Activated CD4-positive, CD25-positive, alpha-beta regulatory T cell treated with anti-CD3 and anti-CD28 coated beads, Interleukin-2, amount 50 U/mL, for 16 hours (primary cell): ENCODE measurements at places on chromosomes 1 and 21.
A peak's percentile ranks its signal among the peaks of the same experiment; 100 is the strongest.

GRCh38 chr21:35265170-35265877 is 216.2 kb upstream of the RUNX1 start:
- DNase-seq, result no peak

GRCh38 chr1:237396426-237396825 is 354.4 kb downstream of the RYR2 start:
- DNase-seq, result no peak

DNA sequence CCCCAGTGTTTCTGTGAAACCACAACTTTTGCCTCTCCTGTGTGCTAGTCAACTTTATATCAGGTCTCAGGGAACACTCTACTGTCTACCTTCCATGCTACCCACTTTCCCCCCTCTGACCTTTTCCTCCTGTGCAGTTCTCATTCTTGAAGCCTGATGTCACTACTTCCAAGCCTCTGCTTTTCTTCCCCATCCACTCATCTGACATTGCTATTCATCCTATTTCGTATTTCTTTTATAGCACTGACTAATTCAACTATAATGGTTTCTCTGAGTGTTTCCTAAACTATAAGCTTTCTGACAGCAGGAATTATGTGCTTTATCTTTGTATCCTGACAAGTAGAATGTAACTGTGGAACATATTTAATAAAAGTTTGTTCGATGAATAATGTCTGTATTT is 18.2 kb upstream of the DPH5 start:
- no peak for DNase-seq

DNA sequence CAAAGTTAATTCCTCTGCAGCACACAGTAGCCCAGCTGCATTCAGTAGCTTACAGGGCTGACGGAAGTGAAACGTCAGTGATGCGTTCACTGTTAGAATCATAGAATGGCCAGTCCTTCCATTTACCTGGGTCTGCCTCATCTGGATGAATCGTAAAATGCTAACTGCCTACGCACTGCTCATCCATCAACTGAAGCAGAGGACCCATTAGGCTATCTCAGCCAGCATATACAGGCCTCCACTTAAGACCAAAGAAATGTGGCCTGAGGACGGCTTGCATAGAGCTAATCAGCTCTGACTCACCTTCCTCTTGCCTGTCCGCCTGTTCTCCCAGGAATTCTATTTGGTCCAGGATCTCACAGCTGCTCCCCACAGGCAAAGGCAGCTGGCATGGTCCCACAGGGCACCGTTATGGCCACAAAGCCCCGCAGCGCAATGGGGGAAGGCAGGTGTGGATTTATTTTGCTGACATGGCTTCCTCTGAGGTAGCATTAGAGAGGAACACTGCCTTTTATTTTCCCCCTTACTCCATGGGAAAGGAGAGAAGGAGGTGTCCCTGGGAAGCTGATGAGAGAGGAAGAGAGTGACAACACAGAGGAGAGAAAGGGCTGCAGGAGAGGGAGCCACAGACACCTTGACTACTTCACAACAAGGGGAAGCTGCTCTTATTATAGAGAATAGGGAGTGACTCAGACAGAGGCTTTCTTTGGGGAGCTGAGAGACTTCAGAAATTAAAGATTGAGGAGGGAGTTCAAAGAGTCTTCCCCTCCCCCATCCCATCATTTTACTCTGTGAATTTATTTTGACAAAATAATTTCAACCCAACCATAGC is 177.6 kb downstream of the HHIPL2 start:
- no peak for DNase-seq

GRCh38 chr1:29626066-29626465 is 389.7 kb downstream of the PTPRU start:
- DNase-seq, result no peak

DNA sequence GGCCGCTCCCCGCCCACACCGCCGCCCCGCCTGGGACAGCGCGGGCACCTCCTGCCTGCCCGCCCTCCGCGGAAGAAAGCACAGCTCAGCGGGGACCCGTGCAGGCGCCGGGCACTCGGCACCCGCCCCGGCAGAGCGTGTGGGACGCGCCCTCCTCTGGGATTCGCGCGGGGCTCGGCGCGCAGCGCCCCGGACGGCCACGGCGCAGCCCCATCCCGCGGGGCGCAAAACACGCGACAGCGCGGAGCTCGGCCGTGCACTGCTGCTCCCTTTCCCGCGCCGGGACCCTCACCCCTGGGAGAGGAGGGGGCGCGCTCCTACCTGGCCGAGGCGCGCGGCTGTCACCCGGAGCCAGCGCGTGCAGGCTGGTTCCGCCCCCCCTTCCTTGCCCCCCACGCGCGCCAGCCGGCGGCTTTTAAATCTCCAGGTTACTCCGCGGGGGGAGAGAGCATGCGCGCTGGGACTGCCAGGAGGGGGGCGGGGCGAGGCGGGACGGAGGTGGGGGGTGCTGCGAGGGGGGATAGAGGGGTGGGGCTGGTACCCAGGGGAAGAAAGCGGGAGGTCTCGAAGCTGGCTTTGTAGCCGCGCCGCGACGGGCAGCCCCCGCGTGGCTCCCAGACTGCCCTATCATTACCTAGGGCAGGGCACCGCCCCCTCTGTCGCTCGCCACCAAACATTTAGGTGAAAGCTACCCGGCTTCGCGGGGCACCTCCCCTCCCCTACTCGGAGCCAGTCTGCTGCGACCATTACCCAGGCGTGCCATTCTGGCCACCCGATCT is at the start of gene SLC45A3:
TSS of gene SLC45A3 (minus strand) at position 437 of the 779 bp plus-strand sequence. CDS start 15,853 bp downstream, outside the sequence.
- DNase-seq, result no peak

- DNase-seq, result no peak
Measured at GRCh38 chr1:2526824-2527555, 594 bp upstream of the PANK4 start.

DNA sequence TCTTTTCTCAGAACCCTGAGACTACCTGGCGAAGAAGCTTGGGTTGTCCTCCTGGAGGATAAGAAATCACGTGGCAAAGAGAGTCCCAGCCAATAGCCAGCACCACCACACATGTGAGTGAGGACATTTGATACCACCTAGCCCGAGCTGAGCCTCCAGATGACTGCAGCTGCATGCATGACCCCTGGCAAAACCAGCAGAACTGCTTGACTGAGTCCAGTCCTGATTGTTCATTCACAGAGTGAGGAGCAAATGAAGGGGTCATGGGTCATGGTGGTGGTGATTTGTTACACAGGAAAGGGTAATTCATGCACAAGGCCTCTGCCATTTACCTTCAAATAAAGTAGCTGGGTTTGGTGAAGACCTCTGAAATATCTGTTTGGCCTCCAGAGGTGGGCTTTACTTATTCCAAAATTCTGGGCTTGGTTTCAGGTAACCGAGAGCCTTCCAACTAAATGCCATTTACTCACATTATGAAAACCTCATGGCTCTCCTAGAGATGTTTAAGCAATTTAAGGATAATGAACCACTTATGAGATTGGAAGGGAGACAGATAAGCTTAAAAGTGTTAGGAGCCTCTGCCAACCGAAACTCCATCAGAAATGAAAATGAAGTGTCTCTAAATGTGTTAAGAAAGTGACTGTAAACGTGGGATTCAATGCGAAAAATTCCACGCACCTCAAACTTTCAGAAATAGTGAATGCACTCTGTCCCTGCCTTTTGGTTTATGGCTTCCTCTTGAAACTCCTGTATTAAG is 163.3 kb downstream of the SLC35F3 start:
- DNase-seq, result no peak

DNA sequence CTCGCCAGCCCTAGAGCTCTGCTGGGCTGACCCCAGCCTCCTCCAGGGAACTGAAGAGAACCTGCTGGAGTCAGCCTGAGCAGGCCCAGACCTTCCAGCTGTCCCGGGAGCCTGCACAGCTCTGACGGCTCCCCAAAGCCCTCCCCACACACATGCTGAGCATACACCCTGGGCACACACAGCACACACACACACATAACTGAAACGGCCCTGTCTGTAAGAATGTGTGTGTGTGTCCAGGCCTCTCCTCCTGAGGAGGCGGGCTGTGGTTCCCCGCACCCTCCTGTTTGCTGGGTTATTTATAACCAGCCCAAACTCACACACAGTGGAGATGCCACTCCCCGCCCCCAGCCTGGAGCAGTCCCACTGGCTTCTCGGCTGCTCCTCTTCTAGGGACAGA is 20.2 kb downstream of the SDC3 start:
- DNase-seq, result no peak

- DNase-seq, result no peak
Measured at GRCh38 chr1:25666460-25666859, 49.9 kb downstream of the MAN1C1 start.

DNA sequence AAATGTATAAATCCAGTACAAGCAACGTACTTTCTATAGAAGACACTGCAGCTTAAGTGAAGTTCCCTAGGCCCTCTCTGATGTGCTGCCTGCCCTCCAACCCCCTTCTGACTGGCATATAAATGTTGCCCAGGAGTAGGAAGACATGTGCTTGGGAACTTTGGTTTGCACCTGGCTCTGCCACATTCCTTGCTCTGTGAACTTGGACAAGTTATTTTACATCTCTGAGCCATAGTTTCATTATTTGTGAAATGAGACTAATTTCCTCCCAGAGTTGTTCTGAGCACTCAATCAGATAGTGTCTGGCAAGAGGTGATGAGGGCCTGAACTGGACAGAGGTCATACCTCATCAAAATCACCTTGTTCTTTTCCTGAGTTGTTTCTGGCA is 3.5 kb upstream of the PHC2 start:
- no peak for DNase-seq

GRCh38 chr1:4027492-4028138 is 127.5 kb upstream of the C1orf174 start:
- DNase-seq, result no peak

- DNase-seq, result no peak
Measured at GRCh38 chr1:202807451-202807925, 733 bp downstream of the KDM5B start.

DNA sequence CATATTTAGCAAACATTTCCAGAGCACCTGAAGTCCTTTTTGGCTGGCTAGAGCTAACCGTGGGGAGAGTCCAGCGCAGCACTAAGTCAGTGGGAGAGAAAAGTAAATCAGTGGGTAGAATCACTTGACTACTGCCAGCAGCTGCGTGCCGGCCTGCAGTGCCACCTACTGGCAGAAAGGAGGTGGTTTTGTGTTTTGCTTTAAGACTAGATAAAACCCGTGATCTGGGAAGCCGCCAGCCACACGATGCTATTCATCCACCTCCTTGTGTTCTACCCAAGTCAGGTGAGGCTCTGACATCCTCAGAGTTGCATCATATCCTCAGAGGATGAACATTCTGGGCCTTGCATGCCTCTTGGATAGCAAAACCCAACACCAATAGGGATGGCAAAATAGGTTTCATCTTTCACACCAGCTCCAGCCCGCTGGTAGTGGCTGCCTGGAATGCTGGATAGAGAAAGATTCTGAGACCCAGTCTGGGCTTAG is 14.1 kb upstream of the HEYL start:
- DNase-seq, result peak; percentile 51

- no peak for DNase-seq
Measured at GRCh38 chr1:247347477-247348222, 16.0 kb upstream of the ZNF496 start.

GRCh38 chr1:169891539-169891885 is 2.2 kb downstream of the SCYL3 start:
- no peak for DNase-seq

DNA sequence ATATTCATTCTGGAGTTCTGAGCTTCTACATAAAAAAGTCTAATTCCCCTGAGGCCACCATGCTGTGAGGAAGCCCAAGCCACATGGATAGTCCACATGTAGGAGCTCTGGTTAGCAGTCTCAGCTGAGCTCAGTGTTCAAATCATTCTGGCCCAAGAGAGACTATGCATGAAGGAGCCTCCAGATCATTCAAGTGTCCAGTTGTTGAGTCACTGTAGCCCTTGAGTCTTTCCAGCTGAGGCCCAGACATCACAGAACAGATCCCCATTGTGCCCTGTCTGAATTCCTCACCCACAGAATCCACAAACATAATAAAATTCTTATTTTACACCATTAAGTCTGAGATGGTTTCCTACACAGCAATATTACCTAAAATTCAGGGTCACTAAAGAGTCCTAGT is 107.0 kb upstream of the NGF start:
- DNase-seq, result no peak

GRCh38 chr1:185786524-185786923 is 52.3 kb downstream of the HMCN1 start:
- DNase-seq, result no peak

- DNase-seq, result no peak
Measured at GRCh38 chr1:20711285-20712214, 6.3 kb downstream of the KIF17 start.

- no peak for DNase-seq
Measured at GRCh38 chr1:218763538-218763937, 410.1 kb upstream of the LYPLAL1 start.

GRCh38 chr1:53715478-53715877 is 23.5 kb downstream of the GLIS1 start:
- DNase-seq, result no peak

DNA sequence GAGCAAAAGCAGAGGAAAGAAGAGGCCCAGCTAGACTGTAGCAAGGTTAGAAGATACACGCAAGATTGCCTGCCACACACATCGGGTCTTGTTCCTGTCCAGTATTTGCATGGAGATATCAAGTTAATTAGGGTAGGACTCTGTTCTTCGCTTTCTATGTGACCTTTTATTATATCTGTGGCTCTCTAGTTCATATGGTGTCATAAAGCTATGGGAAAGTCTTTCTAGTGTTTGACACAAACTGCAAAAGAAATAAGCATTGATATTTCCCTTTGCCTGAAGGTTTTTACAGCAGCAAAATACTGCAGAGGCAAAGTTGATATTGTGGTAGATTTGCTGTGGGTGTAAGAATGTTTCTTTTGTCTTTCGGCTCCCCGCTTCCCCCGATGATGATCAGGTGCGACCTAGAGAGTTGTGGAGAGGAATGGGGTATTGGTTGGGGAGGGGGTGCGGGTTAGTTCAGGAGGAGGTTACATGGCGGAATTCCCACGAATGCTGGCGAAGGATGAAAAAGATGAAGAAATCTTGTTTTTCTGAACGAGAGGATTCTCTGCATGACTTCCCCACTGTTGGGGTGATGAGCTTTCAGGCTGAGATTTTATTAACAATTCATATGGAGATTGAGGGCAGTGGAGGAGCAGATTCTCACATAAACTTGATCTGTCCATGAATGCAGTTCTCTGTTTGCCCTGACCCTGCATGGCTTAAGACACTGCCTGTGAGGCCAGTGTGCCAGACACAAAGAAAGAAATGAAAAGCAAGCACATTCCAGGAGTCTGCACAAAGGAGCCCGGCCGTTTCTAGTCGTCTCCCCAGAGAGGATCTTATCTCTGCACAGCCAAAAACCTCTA is 550.2 kb downstream of the USP25 start:
- no peak for DNase-seq

DNA sequence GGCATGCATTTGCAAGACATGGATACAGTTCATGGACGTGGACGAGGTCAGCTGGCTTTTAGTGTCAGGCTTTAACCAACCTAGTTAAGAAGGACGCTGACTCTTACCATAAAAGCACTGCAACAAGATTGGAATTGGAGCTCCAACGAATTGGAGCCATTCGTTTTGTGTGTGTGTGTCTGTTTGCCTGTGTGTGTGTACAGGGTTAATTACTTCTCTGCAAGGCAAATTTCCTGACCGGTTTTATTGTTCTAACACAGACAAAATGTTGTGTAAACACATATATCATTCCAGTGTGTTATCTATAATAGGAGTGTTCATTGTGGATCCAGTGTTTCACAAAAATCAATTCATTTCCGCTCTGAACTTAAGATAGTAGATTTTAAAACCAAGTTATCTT is 7.9 kb downstream of the ITSN1 start:
- no peak for DNase-seq
